RKO (cell line): ENCODE measurements at places on chromosomes 7 and 10.

- no peak for DNase-seq
Measured at GRCh38 chr7:140283472-140283871, 106.7 kb upstream of the KDM7A start.

GRCh38 chr10:17348501-17349349, 105.7 kb downstream of the ST8SIA6 start:
- peak; percentile 36 for DNase-seq

DNA sequence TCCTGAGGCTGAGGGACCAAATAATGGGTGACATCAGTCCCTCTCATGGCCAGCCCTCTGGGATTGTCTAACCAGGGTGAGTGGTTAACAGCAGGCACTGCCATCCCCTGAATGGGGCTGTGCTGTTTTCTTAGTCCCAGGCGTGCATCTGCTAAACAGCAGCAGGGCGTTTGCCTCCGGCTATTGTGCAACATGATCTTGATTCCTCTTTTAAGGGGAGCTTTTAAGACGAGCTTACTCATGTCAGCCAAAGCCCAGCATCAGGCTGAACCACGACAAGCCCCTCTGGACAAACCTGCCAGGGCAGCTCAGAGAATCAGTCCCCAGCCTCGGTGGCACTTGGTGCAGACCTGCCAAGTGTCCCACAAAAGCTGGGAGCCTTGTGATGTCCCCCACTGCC, 16.2 kb upstream of the IGFBP3 start:
- DNase-seq, result no peak

DNA sequence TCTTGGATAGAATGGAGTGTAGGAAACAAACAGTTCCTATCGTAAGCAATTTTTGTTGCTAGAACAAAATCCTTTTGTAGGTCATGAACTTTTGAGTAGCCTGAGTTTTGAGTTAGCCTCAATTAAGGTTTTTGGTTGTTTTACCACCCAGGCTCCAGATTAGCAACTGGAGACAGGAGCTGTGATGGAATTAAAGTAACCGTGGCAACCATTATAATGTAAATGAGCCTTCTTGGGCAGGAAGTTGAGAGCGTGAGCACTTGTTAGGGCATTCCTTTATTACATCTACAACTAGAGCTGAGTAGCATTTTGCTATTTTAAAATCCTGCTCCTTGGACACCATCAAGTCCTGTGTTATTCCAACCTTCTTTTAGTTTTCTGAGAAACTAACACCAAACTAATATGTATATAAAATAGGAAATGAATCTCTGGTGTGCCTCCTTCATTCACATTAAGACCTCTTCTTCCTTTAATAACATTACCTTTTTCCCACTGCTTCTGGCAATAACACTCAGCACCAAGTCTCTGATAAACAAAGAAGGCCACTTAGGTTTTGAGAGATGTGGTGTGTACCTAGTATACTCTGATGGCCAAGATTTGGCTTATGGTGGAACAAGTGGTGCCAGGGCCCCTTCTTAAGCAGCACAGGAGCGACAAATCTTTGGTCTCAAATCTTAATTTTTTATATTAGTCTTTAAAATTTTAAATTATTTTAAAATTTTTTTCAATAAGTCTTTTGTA, 34.0 kb downstream of the AHCYL2 start:
- DNase-seq, result no peak

- DNase-seq, result peak; percentile 2
Measured at GRCh38 chr10:56823849-56824248, 462.8 kb upstream of the ZWINT start.

GRCh38 chr7:138903186-138903820, 77.9 kb downstream of the KIAA1549 start:
- DNase-seq, result no peak

DNA sequence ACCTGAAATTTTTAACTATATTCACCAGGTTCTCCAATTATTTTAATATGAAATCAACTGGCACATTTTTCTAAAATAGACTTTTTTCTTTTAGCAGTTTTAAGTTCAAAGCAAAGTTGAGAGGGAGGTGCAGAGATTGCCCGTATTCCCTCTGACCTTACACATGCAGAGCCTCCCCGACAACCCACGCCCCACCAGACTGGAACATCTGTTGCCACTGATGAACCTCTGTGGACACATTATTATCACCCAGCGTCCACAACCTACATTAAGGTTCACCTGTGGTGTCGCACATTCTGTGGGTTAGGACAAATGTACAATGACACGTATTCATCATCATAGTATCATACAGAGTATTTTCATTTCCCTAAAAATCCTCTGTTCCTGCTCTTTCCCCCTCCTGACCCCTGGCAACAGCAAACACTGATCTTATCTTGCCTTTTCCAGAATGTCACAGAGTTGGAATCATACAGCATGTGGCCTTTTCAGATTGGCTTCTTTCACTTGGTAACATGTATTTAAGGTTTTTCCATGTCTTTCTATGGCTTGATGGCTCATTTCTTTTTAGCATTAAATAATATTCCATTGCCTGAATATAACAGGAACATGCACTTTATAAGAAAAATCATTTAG, 37.1 kb downstream of the COBL start:
- no peak for DNase-seq

GRCh38 chr10:104935656-104936055, 294.6 kb downstream of the SORCS3 start:
- no peak for DNase-seq

DNA sequence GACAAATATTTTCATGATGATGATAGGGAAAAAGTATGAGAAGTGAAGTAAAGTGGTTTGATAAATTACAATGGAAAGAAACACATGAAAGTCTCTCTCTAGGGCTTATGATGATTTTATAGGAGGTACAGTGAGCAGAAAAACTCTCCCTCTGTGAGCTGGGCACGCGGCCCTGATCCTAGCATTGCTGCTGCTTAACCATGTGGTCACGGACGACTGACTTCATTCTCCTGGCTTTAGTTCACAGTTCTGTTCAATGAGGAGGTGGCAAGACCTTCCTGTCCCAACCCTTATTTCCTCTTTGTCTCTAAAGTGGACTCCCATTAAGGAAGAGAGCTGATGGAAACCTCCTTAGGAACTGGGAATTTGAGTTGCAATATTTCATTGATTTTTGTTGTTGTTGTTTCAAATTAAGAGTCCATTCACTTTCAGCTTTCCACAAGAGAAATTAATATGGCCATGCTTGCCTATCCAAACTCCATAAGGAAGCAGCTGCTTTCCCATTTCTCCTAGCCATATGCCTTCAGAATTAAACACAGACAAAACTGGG, 8.2 kb upstream of the PON3 start:
- DNase-seq, result no peak

GRCh38 chr7:135372222-135372621, 137.7 kb downstream of the CNOT4 start:
- no peak for DNase-seq

- DNase-seq, result no peak
Measured at GRCh38 chr7:41886262-41886900, 183.5 kb upstream of the INHBA start.

- DNase-seq, result no peak
Measured at GRCh38 chr10:126940670-126941310, 35.6 kb downstream of the DOCK1 start.

GRCh38 chr10:118423800-118424442, 81.8 kb upstream of the FAM204A start:
- peak; percentile 91 for DNase-seq

GRCh38 chr7:106260136-106260561, 24.6 kb downstream of the NAMPT start:
- DNase-seq, result no peak

DNA sequence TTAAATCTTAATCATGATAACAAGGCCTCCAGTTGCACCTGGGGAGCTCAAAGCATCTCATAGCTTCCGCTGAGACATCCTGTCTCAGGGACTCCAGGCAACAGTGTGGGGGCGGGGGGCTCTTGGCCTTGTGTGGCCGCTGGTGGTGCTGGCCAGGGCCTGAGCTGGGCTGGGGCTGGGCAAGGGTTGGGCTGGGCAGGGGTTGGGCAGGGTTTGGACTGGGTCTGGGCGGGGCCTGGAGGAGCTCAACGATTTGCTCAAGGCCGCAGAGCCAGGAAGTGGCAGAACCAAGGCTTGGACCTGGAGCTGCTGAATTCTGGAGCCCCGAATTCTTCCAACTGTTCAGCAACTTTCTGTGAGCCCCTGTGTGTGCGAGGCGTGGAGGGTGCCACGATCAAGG, 37.9 kb upstream of the PSMG3 start:
- no peak for DNase-seq

DNA sequence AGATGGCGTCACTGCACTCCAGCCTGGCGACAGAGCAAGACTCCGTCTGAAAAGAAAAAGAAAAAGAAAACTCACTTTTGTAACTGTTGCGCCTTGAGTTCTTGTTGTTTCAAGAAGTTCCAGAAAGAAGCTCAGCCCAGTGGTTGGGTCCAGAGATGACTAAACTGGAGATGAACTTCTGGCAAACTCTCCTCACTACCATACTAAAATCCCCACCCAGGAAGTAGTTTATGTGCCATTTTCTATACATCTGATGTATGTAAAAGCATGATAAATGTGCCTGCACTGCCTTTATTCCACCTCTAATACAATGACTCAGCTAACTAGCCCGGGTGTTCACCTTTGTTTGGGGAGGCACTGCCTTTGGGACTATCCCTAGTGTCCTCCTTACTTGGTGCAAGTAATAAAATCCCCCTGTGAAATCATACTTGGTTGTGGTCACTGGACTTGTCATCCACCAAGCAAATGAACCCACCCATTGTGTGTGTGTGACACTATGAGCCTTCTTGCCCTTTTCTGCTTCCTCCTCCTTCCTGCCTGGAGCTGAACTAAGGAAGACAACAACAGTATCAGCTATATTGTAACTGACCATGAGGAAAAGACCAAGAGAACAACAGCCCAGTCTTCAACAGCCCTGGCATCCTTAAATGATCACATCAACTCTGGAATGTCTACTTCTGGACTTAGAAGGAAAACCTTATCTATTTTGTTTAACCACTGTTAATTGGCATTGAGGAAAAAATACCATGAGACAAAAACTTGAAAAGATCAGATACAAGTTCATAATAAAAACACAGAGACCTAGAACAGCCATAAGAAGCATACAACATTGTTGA, 33.6 kb downstream of the JMJD1C start:
- DNase-seq, result no peak

- peak; percentile 81 for DNase-seq
Measured at GRCh38 chr7:157404845-157405481, 68.2 kb downstream of the DNAJB6 start.

DNA sequence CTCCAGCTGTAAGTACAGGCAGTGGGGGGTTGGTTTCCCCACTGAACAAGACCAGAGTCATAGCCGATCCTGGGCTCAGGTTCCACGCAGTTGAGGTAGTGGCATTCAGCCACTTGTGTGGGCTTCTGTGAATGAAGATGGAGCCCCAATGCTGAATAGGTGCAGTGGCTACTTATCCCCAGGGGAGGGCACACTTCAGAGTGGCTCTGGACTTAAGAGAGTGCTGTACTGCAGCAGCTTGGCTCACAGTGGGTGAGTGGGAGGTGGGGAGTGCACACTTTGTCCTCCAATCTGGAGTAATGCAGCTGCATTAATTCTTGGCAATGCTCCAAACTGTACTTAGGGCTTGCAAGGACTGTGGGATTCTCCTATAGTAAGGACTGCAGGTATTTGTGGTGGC, 81.9 kb downstream of the BUB3 start:
- no peak for DNase-seq

- no peak for DNase-seq
Measured at GRCh38 chr10:127003032-127003685, 97.9 kb downstream of the DOCK1 start.
